ENCODE measurements at places on chromosomes 12 and 14.

DNA sequence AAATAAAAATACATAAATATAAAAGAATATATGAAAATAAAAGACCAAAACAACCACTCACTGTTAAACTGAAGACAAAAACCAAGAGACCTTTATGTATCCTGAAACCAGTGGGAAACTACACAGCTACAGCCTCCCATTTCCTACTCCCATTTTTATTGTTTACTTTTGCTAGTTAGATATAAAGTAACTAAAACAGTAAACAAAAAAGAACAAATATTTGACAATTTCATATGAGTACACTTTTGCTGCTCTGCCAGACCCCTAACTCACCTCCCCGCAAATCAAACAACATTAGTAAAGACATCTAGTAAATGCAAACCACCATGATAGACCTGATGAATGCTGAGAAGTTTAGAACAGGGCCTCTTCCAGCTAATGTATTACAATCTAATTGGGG, 97.1 kb downstream of the BCL2L14 start:
- peak; percentile 45 for DNase-seq

DNA sequence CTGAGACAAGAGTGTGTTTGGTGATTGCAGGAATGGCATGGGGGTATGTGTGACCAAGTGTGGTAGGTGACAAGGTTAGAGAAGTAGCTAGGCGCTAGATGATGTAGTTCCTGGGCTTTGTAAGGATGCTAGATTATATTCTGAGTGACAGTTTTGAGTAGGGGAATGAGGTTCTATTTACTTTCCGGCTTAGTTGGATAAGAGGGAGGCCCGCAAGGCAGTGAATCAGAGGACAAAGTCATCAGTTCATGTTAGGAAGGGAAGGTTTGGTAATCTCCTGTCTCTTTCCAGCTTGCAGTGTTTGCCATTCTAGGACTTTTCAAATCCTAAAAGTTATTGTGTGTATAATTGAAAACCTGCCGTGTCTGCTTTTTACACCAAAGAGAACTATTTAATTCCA, 45.0 kb downstream of the CFAP54 start:
- no peak for DNase-seq

GRCh38 chr12:75480469-75480949, at the start of gene GLIPR1:
TSS of gene GLIPR1 (plus strand) at chr12:75480755. CDS start at chr12:75480881, 126 bp downstream.
- peak; percentile 24 for DNase-seq

DNA sequence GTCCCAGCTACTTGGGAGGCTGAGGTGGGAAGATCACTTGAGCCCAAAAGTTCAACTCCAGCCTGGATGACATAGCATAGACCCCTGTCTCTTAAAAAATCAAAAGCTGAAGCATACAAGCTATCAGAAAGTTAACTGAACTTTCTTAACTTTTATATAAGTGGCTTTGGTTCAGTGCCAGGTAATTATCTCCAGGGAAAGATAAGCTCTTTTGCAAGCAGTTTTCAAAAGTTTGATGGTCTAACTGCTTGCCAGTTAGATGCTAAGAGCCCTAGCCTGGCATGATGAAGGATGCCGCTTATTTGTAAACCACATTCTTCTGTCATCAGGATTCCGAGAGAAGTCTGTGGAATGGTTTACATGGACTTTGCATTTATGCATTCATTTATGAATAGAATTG, 409.1 kb downstream of the AEBP2 start:
- no peak for DNase-seq

- DNase-seq = no peak
Measured at GRCh38 chr14:88901991-88902390, 77.5 kb downstream of the TTC8 start.

DNA sequence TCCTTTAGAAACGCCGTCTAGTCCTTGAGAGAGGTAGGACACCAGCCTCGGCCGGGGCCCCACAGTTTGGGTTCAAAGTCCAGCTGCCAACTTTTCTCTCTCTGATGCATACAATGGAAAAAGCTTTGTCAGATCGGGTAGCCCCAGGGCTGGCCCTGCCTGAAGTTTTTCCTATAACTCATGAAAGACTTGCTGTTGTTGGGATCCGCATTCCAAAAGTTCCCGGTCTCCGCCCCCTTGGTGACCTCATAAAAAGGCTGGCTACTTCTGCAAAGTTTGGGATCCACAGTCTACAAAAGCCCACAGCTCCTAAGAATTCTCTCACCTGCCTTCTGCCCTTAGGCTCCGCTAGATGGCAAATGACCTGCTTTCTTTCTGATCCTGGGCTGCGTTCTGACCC, 35.3 kb upstream of the CLEC6A start:
- DNase-seq = no peak

DNA sequence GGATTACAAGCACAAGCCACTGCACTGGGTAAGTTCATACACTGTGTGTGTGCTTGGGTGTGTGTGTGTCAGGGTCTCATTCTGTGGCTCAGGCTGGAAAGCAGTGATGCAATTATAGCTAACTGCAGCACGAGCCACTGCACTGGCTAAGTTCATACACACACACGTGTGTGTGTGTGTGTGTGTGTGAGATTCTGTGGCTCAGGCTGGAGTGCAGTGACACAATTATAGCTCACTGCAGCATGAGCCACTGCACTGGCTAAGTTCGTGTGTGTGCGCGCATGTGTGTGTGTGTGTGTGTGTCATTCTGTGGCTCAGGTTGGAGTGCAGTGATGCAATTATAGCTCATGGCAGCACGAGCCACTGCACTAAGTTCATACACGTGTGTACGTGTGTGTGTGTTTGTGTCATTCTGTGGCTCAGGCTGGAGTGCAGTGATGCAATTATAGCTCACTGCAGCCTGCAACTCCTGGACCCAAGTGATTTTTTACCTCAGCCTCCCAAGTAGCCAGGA, 85.4 kb downstream of the HECTD1 start:
- no peak for DNase-seq

DNA sequence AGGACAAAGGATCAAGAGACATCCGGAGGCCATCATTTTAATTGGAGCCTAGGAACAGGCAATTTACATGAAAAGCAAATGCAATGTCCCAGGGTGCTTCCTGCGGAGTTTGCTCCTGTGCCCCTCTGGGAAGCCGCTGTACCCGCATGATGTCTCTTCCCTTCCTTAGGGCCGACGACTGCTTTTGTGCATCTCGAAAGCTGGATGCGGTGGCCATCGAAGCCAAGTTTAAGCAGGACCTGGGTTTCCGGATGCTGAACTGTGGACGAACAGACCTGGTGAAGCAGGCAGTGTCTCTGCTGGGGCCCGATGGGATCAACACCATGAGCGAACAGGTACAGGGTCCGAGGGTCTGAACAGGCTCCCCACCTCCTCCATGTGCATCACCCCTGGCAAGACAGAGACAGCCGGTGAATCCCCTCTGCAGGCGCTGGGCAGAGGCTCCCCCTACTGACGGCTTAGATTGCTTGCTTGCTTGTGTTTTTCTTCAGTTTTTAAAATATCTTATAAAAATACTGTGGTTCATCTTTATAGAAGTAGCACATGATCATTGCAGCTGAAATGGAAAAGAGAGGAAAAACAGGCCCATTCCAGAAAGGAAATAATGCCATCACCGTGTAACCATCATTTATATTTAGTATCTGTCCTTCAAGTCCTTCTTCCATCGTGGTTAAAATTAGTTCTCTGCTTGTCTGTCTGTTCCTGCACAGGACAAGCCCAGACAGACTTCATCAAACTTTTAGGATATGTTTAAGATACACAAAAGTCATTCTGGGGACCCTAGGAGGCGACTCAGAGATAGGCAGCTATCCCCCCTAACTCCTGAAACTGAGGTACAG, 75.4 kb upstream of the PWP1 start:
- DNase-seq = no peak

DNA sequence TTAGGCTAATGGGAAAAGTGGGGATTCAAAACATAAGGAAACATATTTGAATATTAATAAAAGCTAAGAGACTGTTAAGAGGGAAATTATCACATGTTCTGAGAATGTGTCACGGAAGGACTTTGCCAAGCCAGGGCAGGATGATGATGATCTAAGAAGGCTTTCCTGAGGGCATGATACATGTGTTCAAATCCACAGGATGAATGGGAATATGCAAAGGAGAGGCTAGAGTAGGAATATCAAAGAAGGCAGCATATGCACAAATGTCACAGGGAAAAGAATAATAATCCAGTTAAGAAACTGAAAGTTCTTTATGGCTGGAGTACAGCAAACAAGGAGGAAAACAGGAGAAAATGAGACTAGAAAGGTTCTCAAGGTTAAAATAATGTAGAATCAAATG, 107.0 kb downstream of the PTPRO start:
- DNase-seq = no peak

- DNase-seq = no peak
Measured at GRCh38 chr12:27331927-27332324, 710 bp upstream of the BMAL2 start.

GRCh38 chr12:53994009-53994263, 6.0 kb upstream of the HOXC9 start:
- no peak for DNase-seq

- DNase-seq = no peak
Measured at GRCh38 chr14:99093532-99094517, 178.2 kb downstream of the BCL11B start.

- DNase-seq = peak; percentile 66
Measured at GRCh38 chr12:52307836-52308805, 13.1 kb downstream of the KRT83 start.

DNA sequence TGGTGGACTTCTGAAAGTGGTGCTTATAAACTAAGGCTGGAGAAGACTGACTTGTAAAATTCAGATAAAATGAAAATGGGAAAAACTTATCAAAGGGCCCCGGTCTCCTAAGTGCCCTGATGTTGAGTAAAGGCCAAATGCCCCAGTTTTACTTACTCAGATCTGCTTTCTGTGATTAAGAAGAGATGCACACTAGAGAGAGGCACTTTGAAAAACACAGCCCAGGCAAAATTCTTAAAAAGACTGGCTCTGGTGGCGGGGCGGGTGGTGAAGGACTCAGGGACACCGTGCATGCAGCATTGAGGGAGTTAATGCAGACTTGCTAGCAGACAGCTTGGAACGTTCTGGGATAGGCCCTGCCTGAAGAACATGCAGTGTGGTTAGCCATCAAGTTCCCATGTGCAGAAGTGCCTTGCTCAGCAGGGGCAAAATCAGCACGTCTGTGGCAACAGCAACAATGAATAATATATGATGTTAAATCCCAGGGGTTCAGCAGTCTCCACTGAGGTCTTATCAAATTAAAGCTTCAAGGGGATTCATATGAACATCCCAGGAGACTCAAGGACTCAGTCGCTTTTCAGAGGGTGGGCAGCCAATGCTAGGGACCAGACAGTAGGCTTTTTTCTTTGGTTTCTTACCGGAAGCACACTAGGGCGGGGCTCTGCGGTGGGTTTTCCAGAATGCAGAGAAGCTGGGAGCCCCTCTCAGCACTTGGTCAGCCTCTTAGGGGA, 105.0 kb downstream of the DAD1 start:
- no peak for DNase-seq

- no peak for DNase-seq
Measured at GRCh38 chr12:131785763-131786330, 42.3 kb upstream of the MMP17 start.

DNA sequence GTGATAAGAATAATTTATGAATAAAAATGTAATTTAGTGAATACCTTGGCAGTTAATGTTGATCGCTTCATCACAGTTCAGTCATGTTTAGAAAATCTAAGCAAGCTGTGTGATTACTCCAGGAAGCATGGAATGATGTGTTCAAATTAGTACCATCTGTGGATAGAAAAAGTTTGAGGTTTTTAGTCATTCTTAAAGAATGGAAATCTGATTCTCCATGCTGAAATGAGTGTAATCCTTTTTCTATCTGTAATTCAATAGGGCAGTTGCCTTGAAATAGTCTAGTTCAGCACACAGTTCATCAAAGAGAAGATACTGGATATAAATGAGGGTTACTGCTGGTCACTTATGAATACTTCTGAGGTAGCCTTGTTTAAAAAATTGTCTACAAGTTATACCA, 127.2 kb upstream of the MYF6 start:
- no peak for DNase-seq

DNA sequence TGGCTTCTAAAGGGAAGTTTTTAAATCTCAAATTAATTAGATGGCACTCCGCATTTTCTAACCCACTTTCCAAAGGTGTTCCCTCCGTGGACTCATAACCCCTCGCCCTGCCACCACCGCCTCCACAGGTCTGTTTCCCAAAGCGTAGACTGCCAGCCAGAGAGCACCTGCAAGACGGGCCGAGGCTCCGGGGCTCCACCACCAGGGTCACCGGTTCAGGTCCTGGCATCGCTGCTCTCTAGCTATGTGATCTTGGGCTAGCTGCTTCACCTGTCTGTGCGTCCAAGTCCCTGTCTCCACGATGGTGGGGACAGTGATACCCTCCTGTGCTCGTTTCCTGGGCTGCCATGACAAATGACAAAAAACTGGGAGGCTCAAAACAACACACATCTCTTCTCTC, 11.5 kb downstream of the RIMBP2 start:
- no peak for DNase-seq

- DNase-seq = no peak
Measured at GRCh38 chr14:54435500-54435981, 5.6 kb downstream of the CNIH1 start.

- DNase-seq = no peak
Measured at GRCh38 chr12:41234692-41235091, 46.6 kb downstream of the PDZRN4 start.
